ENCODE measurements at places on chromosomes 2 and 18. TPM values are rescaled to one million over a fixed set of nuclear protein-coding genes. Genes with fewer than 3 reads are reported as not detected.

FAM228A gene
- not detected for total RNA-seq

METTL8 gene
- total RNA-seq = 25.3 TPM

- H3K27me3 ChIP-seq = no peaks in the 10 kb centered on the region
- no peak for DNase-seq
- H3K4me3 ChIP-seq = no peak overlapping the region
- peaks cover 7% of the 10 kb centered on the region for H3K4me1 ChIP-seq
- no peak overlapping the region for H3K27ac ChIP-seq
- no peaks in the 10 kb centered on the region for H3K36me3 ChIP-seq
Observed at GRCh38 chr2:215835657-215836056, 177.7 kb downstream of the MREG start.

- no peaks in the 10 kb centered on the region for H3K27me3 ChIP-seq
- peak overlapping the region; percentile 64 for H3K27ac ChIP-seq
- DNase-seq = no peak
- peaks cover 28% of the 10 kb centered on the region for H3K4me1 ChIP-seq
- H3K36me3 ChIP-seq = no peaks in the 10 kb centered on the region
Observed at GRCh38 chr2:234980451-234981187, 28.8 kb downstream of the SH3BP4 start.

GRCh38 chr2:176136374-176137251 lies 7.1 kb downstream of the HOXD8 start:
- peak; percentile 67 for DNase-seq
- H3K4me1 ChIP-seq = no peaks in the 10 kb centered on the region
- H3K27me3 ChIP-seq = peaks cover 100% of the 10 kb centered on the region
- H3K36me3 ChIP-seq = no peaks in the 10 kb centered on the region

DNA sequence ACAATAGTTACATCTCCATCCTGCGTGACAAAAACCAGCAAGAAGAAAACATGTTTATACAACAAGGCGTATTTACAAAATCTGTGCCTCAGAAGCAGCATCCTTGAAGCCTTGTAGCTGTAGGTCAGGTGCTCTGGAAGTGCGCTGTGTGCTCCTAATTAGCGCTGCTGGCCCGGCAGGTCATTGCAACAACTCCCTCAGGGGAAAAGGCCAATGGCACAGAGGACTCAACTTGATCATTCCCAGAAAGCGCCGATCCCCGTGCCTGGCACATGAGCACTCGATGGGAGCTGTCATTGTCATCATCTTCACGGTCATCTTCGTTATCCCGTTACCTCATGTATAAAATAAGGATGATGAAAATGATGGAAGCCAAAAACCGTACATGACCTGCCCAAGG lies 58.5 kb downstream of the EIPR1 start:
- H3K27ac ChIP-seq = no peak overlapping the region
- H3K4me1 ChIP-seq = no peaks in the 10 kb centered on the region
- DNase-seq = no peak
- no peaks in the 10 kb centered on the region for H3K27me3 ChIP-seq

SNED1 gene
- 0.11 TPM for total RNA-seq

DNA sequence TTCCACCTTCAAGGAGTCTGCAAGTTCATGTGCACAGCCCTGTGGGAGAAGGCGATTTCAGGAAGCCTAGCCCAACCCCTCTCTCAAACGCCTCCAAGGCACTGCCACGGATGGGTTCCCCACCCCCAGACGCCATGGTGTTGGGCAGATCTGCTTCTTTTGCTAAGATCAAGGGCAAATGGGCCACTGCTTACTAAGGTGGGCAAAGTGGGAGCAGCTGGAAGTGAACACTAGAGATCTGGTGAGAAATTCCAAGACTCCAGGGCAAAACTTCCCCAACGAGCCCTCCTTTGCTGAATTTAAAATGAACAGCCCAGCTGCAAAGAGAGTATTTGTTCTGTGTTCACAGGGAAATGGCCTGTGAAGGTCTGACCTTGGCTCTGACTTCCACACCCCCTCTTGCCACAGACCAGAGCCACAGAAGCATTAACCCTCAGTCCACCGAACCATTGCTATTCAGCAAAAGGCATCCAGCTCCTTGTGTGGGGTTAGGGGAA lies 45.1 kb upstream of the ZBTB7C start:
- H3K36me3 ChIP-seq = no peaks in the 10 kb centered on the region
- no peak overlapping the region for H3K27ac ChIP-seq
- H3K4me3 ChIP-seq = no peak overlapping the region
- H3K4me1 ChIP-seq = peaks cover 9% of the 10 kb centered on the region
- DNase-seq = no peak

EN1 gene
- total RNA-seq = not detected

ZNF396 gene
- total RNA-seq = 2.2 TPM

- H3K36me3 ChIP-seq = peaks cover 3% of the 10 kb centered on the region
- no peaks in the 10 kb centered on the region for H3K27me3 ChIP-seq
- H3K4me3 ChIP-seq = no peak overlapping the region
- DNase-seq = no peak
- H3K27ac ChIP-seq = no peak overlapping the region
- H3K4me1 ChIP-seq = no peaks in the 10 kb centered on the region
Observed at GRCh38 chr2:34705551-34706247, 1106.6 kb upstream of the FAM98A start.

PAX3 gene
- 4.6 TPM for total RNA-seq

- peak overlapping the region; percentile 93 for H3K27ac ChIP-seq
- H3K36me3 ChIP-seq = peaks cover 4% of the 10 kb centered on the region
- H3K4me1 ChIP-seq = peaks cover 12% of the 10 kb centered on the region
- no peaks in the 10 kb centered on the region for H3K27me3 ChIP-seq
- peak overlapping the region; percentile 77 for H3K4me3 ChIP-seq
Observed at GRCh38 chr2:208266936-208267335, 881 bp downstream of the PIKFYVE start.

- no peak for DNase-seq
- H3K27me3 ChIP-seq = no peaks in the 10 kb centered on the region
- no peaks in the 10 kb centered on the region for H3K36me3 ChIP-seq
Observed at GRCh38 chr2:33518929-33519328, 42.5 kb downstream of the RASGRP3 start.

DNA sequence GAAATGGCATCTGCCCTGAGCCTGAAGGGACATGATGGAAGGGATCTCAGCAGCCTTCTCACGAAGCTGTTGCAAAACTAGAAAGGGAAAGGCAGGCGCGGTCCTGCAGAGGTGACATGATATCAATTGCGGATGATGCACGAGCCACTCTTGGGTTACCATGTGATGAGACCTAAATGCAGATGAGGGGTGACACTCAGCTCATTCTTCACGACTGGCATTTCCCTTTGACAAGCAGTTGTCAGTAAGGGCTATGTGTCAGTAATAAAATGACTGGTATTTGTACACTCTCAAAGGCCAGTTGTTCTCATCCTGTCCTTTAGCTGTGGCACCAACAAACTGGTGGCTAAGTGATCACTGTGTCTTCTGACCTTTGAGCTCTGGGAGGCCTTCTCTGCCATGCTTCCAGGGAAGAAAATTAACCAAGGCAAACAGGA lies 273.6 kb downstream of the ETAA1 start:
- no peak overlapping the region for H3K27ac ChIP-seq
- no peaks in the 10 kb centered on the region for H3K27me3 ChIP-seq
- H3K4me1 ChIP-seq = no peaks in the 10 kb centered on the region
- H3K36me3 ChIP-seq = no peaks in the 10 kb centered on the region

- DNase-seq = no peak
- no peak overlapping the region for H3K4me3 ChIP-seq
- no peaks in the 10 kb centered on the region for H3K36me3 ChIP-seq
- H3K27ac ChIP-seq = no peak overlapping the region
Observed at GRCh38 chr18:23229472-23229871, 94.2 kb downstream of the CABLES1 start.

DNA sequence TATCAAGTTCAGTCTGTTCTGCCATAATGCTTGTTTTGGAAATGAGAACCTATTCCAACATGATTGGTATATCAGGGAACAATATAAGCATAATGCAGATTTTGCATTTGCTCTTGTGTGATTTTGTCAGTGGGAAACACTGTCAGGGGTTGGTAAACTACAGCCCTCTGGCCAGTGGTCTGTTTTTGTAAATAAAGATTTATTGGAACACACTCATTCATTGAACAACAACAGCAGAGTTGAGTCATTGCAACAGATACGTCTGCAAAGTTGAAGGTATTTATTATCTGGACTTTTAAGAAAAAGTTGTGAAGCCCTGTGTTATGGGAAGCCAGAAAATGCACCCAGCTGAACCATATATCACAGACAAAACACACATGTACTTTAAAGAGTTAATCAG lies 83.1 kb downstream of the MCFD2 start:
- no peaks in the 10 kb centered on the region for H3K27me3 ChIP-seq
- no peaks in the 10 kb centered on the region for H3K36me3 ChIP-seq
- DNase-seq = no peak
- no peak overlapping the region for H3K27ac ChIP-seq
- no peak overlapping the region for H3K4me3 ChIP-seq

DNA sequence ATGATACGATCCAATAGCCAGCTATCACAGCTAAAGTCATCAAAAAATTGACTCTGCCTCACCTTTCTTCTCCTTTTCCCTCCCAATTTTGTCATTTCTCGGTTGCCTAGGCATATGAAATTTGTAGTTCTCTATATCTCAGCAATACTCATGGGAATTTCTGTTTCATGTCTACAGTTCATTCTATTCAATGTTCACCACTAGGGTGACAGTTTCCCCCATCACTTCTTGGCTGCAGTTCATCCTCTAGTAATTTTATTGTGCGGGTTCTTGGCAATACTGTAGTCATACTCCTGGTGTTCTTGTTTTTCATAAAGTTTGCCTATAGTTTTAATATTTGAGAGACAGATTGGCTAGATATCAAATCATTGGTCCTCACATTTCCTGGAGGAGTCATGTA lies 872.2 kb upstream of the ID2 start:
- no peak for DNase-seq
- H3K4me3 ChIP-seq = no peak overlapping the region
- no peak overlapping the region for H3K27ac ChIP-seq
- no peaks in the 10 kb centered on the region for H3K36me3 ChIP-seq
- H3K4me1 ChIP-seq = no peaks in the 10 kb centered on the region
- no peaks in the 10 kb centered on the region for H3K27me3 ChIP-seq

ALPI gene
- not detected for total RNA-seq

DNA sequence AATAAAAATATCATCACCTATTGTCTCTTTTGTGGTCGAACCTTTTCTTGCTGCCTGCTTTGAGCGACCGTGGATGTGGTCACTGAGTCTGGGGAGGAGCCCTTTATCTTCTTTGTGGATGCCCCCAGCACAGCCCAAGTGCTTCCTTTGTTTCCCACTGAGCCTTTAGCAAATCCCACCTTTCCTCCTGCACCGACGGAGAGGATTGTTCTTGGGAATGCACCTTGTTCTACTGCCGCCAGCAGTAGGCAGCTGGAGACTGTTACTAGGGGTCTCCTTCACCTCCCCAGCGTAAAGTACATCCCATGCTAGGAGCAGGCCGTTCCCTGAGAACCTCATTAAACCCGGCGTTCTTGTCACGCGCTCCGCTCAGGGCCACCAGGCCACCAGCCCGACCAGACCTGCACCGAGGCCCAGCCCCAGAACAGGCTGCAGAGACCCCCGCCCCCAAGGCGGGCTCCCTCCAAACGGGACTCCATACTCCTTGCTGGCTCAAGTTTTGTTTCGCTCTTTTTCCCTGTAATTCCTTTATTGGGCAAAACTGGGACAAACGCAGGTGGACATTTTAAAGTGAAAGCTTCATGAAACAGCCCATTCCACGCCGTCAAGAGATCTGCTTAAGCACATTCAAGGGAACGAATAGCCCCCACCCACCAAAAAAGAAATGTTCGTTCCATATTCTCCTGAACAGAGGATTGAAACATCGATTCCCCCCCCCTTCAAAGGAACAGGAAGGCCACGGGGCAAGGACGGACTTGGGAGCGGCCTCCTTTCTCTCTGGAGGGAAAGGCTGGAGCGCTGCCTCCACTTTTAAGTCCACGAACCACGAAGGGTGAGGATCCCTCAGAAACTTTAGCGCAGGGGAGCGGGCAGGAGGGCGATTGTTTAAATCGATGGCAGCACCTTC lies 1.1 kb upstream of the MAT2A start:
- H3K4me1 ChIP-seq = peaks cover 40% of the 10 kb centered on the region
- no peaks in the 10 kb centered on the region for H3K27me3 ChIP-seq
- H3K4me3 ChIP-seq = peak overlapping the region; percentile 72
- peak; percentile 75 for DNase-seq
- H3K36me3 ChIP-seq = peaks cover 23% of the 10 kb centered on the region

GRCh38 chr2:71190656-71191569 lies 36.0 kb downstream of the PAIP2B start:
- no peaks in the 10 kb centered on the region for H3K4me1 ChIP-seq
- H3K27me3 ChIP-seq = no peaks in the 10 kb centered on the region
- DNase-seq = no peak
- H3K27ac ChIP-seq = no peak overlapping the region

All from neural progenitor cell (in vitro differentiated cells).